ENCODE measurements at places on chromosomes 4 and X. TPM values are rescaled to one million over a fixed set of nuclear protein-coding genes. Genes with fewer than 3 reads are reported as not detected.

- DNase-seq = no peak
These were observed 219.9 kb downstream of the CCNG2 start for GRCh38 chr4:77376788-77377460.

GRCh38 chr4:87838890-87839591, 6.3 kb downstream of the MEPE start:
- DNase-seq = no peak

DNA sequence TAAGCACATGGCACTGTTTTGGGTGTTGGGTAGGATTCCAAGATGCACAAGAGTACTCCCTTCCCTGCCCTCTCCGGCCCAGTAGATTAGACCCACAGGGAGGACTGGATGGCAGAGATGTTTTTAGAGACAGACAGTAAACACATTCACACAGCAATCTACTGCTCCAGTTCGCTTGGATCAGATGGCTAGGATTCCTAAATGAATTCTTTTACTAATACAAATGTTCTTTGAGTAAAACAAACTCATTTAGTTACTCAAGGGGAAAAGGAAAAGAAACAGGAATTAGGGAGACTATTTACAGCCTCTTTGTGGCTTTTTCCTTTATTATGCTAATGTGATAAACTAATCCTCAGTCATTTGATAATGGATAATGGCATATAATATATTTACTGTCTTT, 5.9 kb downstream of the SNX25 start:
- DNase-seq = peak; percentile 39

DNA sequence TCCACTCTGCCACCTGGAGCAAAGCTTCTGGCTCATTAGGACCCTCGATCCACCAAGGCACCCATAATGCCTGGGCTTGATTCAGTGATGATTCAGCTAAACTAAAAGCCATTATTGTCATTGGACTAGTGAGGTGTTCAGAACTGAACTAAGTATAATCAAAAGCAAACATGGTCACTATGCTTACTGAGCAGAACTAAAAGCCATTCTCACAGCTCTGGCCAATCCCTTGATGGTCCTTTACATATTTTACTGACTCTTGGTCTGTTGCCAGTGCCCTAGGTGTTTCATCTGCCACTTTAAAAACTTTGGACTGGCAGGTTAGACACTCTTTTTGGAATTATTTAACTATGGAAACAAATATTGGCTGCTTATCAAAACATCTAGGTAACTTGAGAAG, 703.5 kb downstream of the FAT4 start:
- DNase-seq = no peak

Gene SLITRK2
- not detected for total RNA-seq

Gene GPM6B
- total RNA-seq = 1.1 TPM

DNA sequence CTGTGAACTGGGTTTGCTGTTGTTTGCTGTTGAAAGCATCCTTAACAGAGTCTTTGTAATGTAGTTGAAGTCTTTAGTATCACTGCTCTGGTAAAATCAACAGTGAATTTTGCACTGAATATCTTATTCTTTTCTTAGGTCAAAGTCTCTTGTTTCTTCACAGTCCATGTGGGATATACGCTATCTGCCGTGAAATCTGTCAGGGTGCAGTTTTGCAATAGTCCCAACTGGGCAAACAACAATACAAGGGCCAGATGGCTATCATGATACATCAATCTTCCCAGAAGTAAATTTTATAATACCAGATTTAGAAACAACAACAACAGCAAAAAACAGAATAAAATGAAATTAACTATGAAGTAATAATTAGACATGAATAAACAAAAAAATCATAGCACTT, 123.5 kb downstream of the PPARGC1A start:
- DNase-seq = no peak

GRCh38 chr4:77443941-77444340, 161.7 kb upstream of the CXCL13 start:
- no peak for DNase-seq

Gene XAGE2
- not detected for total RNA-seq

DNA sequence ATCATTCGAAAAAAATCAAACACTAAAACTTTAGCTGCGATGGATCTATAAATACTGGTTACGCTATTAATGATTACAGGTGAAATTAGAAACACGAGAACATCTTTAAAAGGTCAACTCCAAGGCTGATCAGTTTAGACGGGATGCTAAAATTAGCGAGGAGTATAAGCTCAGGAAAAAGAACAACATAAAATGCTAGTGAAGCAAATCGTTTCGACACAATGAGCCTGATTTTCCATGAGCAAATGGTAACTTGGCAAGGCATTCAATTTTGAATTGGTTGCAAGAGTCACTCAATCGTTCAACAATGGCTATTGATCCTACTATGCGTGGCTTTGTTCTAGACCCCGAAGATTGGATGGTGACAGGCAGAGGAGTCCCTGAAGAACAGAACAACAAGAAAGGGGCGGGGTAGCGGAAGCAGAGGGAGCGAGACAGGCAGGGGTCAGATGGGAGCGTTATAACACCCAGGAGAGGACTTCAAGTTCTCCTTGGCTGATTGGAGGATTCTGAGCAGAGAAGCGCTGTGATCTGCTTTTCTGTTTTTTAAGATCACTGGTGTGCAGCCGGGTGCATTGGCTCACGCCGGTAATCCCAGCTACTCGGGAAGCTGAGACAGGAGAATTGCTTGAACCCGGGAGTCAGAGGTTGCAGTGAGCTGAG, 146.5 kb downstream of the RBM47 start:
- DNase-seq = no peak

Gene PASD1
- not detected for total RNA-seq

Gene CSN1S1
- total RNA-seq = not detected

GRCh38 chrX:74924449-74925224, 615 bp downstream of the NEXMIF start:
- DNase-seq = peak; percentile 83

All from osteoblast (primary cell).